ENCODE measurements at places on chromosomes 4 and X.
A peak's percentile ranks its signal among the peaks of the same experiment; 100 is the strongest.

DNA sequence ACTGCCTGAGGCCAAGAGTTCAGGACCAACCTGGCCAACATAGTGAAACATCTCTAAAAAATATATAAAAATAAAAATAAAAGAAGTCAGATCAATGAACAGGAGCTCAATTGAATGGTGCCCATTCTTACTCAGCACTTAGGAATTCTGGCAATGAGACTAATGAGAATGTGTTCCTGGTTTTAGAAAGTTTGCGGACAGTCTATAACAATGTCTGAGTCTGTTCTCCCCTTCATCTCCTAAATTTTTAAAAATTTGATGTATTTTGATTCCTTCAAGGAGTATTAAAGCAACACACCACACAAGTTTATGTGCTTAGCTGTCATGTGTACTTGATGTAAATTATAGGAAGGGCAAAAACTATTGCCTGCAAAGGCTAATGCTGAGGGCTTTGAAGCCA is 30.6 kb upstream of the KCNIP4 start:
- DNase-seq, result no peak

- DNase-seq, result no peak
Observed at GRCh38 chr4:27835851-27836250, 975.2 kb downstream of the STIM2 start.

GRCh38 chr4:80101792-80102116 is 28.7 kb upstream of the ANTXR2 start:
- DNase-seq, result no peak

DNA sequence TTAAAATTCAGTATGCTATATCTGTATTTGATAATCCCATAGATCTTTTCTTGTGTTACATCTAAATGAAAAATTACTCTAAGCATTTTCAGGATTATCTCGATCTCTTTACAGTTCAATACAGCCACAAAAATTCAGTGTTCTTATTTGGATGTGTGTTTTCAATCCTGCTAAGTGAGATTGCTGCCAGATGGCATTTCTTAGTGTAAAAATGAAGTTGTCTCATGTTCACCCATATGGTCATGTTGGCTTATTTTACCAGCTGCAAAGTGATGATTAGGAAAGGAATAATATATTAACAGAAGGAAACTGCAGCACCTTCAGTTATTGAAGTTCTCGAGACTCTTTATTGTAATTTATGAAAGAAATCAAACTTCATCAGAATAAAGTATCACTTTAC is 12.1 kb upstream of the FAM47A start:
- no peak for DNase-seq

DNA sequence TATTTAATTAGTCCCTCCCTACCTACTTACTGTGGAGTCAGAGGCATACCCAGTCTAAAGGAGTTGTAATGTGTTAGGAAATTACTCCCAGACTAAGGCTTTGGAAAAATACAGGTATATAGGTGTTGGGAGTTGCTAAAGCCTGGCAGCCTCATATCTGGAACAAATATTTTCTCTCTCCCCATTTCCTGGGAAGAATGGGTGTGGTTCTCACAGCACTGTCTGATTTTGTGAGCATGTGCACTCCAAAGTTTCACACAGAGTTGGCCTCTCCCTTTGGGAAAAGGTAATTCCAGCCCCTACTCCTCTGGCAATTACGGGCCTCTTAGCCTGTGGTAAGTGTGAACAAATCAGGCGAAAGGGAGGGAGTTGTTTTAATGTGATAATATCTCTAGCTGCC is 187.0 kb downstream of the MID1IP1 start:
- peak; percentile 22 for DNase-seq

- DNase-seq, result no peak
Observed at GRCh38 chr4:124025428-124025827, 628.8 kb downstream of the SPRY1 start.

- DNase-seq, result no peak
Observed at GRCh38 chrX:39519566-39520301, 578.0 kb downstream of the BCOR start.

GRCh38 chr4:3111461-3111860 is 37.0 kb downstream of the HTT start:
- DNase-seq, result no peak

GRCh38 chr4:752196-752861 is 46.7 kb downstream of the PCGF3 start:
- DNase-seq, result no peak

DNA sequence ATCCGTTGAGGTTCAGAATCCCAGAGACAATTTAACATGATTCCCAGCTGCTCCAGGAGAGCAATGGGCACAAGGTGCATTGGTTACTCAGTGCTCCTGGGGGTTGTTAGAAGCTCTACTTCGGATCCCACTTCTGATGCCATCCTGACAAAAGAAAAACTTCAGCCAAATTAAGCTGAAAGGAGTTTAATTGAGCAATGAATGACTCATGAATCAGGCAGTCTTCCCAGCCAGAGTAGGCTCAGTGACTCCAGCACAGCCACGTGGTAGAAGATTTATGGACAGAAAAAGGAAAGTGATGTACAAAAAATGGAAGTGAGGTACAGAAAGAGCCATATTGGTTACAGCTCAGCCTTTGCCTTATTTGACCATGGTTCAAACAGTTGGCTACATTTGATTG is 95.7 kb downstream of the PWWP3B start:
- no peak for DNase-seq

DNA sequence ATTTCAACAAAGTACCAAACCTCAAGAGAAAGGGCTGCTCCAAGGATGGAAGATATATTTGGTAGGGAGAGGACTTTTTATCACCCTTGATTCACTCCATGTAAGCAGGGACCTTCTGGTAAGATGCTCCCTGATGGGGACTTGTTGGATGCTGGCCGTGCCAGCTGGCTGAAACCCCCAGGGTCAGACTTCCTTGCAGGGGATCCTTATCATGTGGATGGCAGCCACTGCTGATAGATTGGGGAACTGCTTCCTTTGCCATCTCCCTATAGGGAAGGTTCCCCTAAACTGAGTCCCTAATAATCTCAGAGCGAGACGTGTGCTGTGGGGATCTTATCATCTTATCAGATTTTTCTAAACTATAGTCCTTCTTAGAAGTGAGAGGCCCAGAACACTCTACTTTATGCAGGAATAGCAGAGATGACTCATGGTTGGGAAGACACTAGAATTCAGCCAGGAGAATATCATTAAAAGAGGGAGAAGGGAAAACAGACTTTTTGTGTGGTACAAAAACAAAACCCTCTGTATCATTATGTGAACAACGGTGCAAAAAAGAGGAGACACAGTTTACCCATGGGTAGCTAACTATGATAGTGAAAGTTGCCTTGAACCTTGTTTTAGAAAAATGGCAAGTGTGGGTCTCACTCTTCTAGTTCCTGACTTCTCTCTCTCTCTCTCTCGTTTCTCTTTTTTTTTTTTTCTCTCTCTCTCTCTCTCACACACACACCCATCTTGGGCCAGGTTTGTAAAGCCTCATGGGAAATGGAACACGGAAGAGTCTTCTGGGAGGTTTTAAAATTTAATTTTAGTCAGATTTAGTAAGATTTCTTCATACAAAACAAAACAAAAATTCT is 16.1 kb downstream of the RHOH start:
- DNase-seq, result no peak

DNA sequence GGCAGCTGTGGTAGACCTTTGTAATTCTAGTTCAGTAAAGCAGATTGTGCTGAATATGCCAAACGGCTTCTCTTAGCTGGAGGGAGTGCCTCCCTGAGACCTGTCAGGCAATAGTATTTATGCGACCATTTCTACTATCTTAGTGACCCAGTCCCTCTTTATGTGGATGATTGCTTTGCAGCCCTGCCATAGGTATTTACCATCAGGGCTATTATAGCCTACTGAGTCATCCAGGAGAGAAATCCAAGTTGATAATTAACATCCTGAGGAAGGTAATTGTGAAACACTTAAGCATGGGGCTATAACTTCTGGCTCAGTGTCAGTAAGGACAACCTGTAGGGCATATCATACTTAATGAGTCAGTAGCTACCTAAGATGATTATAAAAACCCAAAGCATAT is 103.9 kb upstream of the MAOA start:
- no peak for DNase-seq
